ENCODE measurements at places on chromosomes 16 and 17.

GRCh38 chr17:3896108-3896967, 3.5 kb upstream of the CAMKK1 start:
- no peak for DNase-seq

- no peak for DNase-seq
Observed at GRCh38 chr16:16960785-16961184, 510.0 kb downstream of the XYLT1 start.

- no peak for DNase-seq
Observed at GRCh38 chr17:11144358-11145233, 96.4 kb upstream of the SHISA6 start.

- DNase-seq, result no peak
Observed at GRCh38 chr16:53022374-53022773, 30.3 kb downstream of the CHD9NB start.

DNA sequence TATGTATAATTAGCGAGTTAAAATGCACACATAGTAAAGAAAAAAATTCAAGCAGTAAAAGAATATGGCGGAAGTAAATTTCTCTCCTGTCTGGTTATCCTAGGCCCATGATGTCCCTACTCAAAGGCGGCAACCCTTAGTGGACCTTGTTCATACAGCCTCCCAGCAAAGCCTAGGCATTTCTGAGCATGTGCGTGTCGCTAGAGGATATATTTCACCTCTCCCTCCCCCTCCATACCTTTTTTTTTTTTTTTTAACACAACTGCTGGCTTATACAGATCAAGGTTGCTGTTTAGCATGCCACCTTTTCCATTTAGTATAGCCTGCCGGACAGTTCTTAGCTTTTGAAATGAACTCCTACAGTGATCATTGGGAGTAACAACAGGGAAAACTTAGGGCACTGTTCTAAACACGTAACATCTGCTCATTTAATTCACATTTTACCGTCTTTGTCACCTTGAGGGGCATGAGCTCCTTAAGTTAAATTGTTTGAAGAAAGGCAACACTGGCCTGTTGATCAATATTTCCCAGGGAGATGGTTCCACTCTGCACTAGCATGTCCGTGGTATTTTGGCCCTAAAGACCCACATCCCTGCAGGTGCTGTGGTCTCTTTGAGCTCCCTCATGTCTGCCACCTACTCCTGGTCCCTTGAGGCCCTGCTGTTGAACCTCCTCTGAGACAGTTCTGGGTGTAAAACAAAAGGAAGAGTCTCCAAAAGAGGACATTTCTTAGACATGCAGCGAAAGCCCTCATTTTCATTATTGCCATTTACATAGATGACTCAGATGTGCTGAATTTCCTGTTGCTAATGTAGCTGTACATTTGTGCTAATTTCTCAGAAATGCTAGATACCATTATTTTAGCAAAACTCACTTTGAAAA, 4.1 kb upstream of the TNFRSF13B start:
- no peak for DNase-seq

GRCh38 chr17:81409190-81409935, 14.1 kb downstream of the BAHCC1 start:
- DNase-seq, result no peak

DNA sequence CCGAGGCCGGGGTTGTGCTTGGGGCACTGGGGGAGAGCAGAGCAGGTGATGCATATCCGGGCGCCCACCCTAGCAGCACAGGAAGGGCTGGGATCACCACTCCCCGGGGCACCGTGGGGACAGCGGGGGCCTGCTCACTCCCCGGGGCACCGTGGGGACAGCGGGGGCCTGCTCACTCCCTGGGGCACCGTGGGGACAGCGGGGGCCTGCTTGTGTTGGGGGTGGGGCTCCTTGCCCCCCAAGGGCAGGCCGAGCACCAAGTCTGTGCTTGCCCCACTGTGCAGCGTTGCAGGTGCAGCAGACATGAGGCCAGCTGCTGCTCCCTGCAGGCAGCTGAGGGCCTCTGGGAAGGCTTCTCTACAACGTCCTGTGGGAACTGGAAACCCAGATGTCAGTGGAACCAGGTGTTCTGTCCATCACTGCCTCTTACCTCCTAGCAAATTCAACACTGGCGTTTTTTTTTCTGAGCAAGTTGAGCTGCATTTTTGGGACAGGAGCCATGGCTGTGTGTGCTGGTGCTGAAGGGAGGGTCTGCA, 25.0 kb upstream of the ZNF750 start:
- DNase-seq, result no peak

DNA sequence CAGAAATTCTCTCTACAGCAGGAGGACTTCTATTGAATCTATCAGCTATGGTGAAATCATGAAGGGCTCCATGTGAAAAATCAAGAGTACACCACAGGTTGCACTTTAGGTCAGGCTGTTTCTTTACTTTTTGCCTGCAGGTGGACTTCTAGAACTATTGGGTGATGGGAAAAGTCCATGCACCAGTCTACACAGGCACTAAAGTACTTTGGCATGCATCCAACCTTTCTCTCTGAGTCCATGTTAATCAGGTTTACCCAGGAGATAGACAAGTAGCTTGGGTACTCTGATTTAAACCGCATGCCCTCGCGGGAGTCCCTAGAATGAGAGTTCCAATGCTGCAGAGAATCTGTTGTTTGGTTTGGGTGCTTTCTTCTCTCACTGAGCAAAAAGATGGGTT, 9.1 kb upstream of the ANKFN1 start:
- DNase-seq, result no peak

- no peak for DNase-seq
Observed at GRCh38 chr17:14693382-14693781, 392.5 kb downstream of the HS3ST3B1 start.

GRCh38 chr16:1991948-1992703, 2.4 kb downstream of the SYNGR3 start:
- peak; percentile 97 for DNase-seq

- DNase-seq, result peak; percentile 86
Observed at GRCh38 chr16:89315791-89316581, 98.5 kb downstream of the ZNF778 start.

DNA sequence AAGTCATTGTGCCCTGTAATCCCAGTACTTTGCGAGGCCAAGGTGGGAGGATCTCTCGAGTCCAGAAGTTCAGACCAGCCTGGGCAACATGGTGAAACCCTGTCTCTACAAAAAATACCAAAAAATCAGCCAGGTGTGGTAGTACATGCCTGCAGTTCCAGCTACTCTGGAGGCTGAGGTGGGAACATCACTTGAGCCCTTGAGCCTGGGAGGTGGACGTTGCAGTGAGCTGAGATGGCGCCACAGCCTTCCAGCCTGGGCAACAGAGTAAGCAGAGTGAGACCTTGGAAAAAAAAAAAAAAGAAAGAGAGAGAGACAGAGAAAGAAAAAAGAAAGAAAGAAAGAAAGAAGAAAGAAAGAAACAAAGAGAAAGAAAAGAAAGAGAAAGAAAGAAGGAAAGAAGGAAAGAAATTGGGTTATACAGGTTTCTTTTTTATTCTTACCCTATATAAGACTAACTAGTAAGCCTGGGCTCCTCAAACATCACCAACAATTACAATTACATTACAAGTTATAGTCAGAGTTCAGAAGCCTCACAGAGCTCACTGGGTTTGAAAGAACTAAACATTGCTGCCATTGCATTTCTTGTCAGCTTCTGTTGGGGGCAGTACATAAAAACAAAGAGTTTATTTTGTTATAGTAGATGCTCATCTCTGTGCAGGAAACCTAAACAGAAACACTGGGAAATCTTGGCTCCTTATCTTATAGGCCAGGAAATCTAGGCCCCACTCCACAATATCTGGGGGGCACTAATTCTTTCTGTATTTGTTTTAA, 6.7 kb upstream of the ABCA9 start:
- DNase-seq, result no peak

DNA sequence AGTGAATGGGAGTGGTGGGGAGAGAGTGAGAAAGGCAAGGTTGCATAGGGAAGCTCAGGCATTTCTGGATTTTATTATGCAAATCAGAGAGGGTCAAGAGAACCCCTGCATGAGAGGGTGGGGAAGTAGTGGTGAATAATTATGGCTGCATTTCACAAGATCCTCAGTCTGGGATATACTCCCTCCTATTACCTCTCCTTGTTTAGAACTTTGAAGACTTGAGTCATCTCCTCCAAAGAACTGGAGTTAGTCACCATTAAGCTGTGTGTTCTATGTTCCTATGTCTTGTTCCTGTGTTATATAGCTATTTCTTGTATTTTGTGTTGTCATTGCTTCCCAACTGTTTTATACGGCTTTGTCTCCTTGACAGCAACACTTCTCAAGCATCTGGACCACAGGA, 18.4 kb downstream of the SOX9 start:
- no peak for DNase-seq

DNA sequence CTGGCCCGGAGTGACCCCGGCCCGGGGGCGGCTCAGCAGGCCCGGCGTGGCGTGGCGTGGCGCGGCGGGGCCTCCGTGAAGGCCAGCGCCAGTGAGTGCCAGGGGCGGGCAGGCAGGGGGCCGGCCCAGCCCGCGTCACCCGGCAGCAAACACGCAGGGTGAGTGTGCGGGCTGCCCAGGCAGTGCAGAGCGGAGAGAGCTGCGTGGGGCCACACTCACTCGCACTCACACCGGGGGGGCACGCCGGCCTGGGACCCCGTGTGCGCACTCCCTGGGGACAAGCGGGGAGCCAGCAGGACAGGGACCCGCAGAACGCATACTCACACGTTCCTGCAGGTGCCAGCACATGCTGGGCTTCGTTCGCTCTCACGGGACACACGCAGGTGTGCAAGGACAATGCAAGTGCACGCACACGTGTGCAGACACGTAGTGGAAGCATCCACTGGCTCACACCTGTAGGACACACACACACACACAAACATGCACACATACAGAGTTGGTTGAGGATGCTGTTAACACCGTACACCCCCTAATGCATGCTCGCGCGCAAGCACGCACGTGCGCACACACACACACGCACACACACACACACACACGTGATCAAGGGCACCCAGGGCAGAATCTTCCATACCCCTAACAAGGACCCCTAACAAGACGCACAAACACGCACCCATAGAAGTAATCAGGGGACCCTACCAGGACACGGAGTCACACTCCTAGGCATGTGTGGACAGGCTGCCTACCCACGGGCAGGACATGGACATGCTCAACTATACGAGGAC, 7.7 kb downstream of the USP6 start:
- DNase-seq, result no peak

DNA sequence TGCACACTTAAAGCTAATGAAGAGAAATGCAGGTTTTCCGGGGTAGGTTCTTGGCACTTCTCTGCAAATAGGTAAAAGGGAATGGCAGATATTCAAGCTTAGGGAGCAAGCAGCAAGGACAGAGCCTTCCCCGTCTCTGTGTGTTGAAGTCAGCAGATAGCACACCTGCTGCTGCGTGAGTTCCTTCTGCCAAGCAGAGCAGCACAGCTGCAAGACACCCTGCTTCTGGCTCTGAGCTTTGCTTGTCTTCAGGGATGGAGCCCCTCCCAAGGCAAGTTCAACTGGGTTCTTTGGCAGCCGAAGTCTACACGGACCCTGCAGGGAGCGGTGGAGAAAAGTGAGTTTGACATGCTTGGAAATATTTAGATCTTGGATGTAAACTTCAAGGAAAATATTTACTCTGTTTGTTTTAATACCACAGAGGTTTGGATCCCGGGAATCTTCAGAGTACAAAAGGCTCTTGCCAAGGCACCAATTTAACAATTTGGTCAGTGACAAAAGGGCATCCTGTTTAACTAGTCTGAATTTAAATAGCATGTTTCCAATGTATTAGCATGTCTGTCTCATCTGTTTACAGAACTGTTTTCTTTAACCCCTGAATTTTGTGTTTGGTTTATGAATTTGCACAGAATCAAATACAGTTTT, 113.4 kb upstream of the KCNJ16 start:
- no peak for DNase-seq

DNA sequence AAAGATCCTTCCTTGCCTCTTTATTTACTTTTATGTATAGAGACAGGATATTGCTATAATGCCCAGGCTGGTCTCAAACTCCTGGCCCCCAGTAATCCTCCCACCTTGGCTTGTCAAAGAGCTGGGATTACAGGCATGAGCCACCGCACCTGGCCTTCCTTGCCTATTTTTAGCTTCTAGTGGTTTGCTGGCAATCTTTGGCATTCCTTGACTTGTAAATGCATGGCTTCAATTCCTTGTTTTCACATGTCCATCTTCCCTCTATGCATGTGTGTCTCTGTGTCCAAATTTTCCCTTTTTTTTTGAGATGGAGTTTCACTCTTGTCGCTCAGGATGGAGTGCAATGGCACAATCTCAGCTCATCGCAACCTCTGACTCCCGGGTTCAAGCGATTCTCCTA, 22.5 kb downstream of the HEXIM2 start:
- no peak for DNase-seq

DNA sequence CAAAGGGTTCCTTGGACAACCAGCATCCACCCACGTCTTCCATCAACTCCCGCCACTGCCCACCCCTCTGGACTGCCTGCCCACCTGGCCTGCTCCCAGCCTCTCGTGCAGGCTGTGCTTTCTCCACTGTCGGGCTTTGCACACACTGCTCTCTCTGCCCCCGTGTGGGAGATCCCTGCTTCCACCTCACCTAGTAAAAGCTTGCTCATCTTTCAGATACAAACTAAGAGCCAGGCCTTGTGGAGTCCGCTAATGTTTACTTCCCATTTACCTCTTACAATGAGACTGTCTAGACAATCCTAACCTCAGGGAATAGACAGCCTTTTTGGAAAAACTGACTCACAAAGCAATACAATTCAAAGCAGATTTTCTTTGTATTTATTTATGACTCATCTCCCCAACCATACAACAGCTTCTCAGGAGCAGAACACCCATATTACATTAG, 67.6 kb downstream of the USP31 start:
- DNase-seq, result no peak

DNA sequence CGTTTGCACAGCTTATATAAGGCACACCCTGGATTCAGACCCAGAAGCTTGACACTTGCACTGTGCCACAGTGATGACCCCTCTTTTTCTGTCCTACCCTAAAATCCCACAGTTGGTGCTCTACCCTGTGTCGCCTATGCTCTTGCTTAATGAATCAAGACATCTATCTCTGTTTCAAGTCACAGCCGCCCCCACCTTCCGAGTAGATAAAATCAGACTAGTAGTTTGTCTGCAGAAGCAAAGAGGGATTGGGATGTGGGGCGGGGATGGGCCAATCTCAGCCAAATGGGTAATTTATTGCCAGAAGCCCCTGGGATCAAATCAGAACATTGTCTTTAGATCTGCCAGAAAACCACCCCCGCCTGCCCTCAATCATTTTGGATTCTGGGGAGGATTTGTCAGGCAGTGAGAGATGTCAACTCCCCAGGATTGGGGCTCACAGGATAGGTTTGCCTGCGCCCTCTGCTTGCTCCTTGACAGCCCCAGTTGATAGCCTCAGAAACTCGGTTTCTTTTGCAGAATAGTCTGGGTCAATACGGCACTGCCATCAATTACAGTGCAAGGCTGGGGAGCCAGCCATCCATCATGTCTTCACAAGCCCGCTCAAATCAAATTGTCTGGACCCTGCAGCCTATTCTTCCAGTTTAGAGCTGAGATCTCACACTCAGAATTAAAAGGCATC, 520.8 kb downstream of the GRIN2A start:
- no peak for DNase-seq

- DNase-seq, result no peak
Observed at GRCh38 chr17:65952015-65952414, 239.9 kb downstream of the CEP112 start.
